ENCODE measurements at places on chromosomes 16 and 17.

GRCh38 chr17:49715216-49715615 is 7.5 kb upstream of the SLC35B1 start:
- no peak for DNase-seq

GRCh38 chr16:74448990-74449389 is 27.7 kb upstream of the CLEC18B start:
- peak; percentile 54 for DNase-seq

DNA sequence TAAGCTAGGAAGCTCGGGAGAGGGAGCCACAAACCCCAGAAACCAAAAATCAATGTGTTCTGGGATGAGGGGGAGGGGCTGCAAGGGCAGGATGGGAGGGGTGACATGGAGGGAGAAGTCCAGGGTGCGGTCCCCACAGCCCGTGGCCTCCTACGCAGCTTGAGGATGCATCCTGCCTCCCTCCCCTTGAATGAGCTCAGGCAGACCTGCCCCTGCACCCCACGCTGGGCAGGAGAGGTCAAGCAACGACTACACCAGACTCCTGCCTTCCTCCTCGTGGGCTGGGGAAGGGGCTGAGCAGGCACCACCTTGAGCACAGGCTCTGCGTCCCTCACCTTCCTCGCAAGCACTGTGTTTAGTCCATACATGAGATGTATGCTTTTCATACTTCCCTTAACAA is 3.9 kb downstream of the ANKRD13B start:
- no peak for DNase-seq

DNA sequence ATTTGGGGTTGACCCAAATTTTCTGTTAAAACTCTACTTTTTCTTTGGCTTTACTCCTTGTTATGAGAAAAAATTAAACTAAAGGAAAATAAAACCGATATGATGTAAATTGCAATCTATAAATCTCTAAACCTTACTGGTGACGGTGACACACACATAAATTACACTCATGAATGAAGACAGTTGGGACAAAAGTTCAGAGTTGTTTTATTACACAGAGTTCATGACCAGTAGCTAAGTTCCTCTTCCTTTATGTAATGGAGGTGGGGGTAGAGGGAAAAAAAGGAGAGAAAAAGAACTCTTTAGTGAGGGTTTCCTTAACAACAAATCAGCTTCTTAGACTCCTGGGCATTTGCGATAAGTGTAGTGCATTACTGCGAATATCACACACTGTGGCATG is 220.7 kb downstream of the KCNJ2 start:
- no peak for DNase-seq

- DNase-seq: peak; percentile 95
These were observed 42.2 kb downstream of the RPTOR start for GRCh38 chr17:80586846-80587228.

DNA sequence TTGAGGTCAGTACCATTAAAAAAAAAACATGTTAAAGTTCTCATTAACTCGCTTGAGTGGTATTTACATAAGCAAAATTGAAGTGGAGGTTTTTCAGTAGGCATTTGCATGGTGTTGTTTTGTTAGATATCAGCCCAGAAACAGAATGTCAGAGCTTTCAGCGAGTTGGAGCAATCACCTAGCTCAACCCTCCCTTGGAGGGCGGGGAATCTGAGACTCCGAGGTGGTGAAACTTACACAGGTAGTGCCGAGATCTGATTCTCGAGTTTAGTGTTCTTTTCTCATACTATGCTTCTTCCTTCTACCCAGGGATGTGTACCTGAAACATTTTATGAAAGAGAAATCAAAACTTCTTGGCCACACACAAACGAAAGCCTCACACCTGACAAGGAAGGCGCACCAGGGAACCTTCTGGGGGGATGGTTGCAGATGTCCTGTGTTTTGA is 6.6 kb downstream of the SEC14L1 start:
- DNase-seq: no peak

DNA sequence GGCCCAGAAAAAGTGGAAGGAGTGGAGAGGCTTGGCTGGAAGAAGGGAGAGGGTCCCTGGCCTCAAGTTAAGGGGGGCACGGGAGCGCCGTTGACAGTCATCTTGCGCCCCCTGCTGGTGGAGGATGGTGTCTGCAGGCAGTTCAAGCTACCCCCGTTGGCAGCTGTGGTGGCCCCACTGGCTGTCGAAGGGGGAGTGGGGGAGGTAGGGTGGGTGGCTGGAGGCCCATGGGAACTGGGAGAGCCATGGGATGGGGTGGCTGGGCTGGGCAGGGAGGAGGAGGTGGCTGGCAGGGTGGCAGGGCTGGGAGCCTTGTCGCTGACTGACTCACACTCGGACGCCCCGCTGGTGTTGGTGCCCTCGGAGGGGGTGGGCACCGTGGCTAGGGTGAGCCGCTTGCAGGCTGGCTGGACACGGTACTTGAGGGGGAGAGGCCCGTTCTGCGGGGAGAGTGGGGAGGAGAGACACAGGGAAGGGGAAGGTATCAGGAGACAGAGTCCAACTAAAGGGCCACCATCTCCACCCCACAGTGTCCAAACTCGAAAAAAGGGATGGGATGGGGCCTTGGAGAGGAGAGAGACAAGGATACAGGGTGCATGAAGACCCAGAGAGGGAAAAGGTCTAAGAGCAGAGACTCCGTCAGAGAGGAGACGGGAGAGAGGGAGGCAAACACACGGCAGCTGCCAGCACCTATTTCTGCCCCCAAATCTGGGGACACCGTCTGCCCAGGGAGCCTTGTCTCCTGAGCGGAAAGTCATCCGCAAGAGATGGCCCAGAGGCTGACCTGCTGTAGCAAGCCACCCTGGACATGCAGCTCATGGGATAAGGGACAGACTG is 5.2 kb downstream of the CISD3 start:
- peak; percentile 53 for DNase-seq

- peak; percentile 64 for DNase-seq
These were observed 20.1 kb downstream of the UBE2O start for GRCh38 chr17:76432712-76433336.

GRCh38 chr17:20084621-20085282 is 75.6 kb downstream of the SPECC1 start:
- DNase-seq: no peak

DNA sequence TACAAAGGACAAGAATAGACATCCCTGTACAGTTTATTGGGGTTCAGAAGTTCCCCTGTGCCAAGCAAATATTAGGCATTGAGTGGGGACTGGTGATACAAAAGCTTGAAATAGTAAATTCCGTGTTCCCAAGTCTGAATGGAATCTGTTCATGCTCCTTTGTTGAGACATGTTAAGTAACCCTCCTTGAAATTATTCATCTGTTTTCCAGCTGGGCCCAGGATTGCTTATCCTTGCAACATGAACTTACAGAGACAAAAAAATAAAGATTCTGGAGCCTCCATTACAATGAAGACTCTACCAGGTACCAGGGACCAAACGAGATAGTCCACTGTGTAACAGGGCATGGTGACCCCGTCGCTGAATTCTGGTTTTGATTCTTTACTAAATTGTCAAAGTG is 6.1 kb upstream of the CCL8 start:
- no peak for DNase-seq

DNA sequence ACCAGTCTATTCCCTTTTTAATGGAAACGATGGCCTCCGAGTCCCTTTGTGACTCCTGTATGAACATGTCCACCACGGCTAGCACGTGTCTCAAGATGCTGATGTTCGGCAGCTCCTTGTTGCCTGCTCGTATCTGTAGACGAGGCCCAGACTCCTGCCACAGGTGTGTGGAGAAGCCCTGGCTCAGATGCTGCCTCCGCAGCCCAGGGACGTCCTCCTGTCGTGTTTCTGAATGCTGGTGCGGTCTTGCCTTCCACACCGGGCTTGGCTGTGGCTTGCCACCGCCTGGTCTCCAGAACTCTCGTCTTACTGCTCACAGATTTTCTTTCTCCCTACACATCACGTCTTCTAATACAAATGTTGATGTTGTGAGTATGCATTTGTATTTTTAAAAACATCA is 17.0 kb downstream of the FOXF1 start:
- DNase-seq: no peak

DNA sequence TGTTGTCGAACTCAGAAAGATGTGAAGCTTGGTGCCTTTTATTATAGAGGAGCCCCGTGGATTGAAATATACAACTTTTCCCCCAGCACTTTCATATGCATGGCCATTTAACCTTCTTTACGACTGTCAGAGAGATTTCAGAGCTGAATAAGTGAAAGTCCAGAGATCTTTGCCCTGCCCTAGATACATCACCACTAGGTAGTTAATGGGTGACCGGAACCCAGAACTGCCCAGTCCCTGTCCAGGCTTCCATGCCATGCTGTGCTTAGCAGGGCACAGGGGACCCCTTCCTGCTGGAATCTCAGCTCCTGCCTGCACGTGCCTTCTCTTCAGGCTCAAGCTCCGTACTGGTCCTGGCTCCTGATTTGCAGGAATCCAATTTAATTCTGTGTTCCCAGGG is 32.2 kb downstream of the SRL start:
- no peak for DNase-seq

DNA sequence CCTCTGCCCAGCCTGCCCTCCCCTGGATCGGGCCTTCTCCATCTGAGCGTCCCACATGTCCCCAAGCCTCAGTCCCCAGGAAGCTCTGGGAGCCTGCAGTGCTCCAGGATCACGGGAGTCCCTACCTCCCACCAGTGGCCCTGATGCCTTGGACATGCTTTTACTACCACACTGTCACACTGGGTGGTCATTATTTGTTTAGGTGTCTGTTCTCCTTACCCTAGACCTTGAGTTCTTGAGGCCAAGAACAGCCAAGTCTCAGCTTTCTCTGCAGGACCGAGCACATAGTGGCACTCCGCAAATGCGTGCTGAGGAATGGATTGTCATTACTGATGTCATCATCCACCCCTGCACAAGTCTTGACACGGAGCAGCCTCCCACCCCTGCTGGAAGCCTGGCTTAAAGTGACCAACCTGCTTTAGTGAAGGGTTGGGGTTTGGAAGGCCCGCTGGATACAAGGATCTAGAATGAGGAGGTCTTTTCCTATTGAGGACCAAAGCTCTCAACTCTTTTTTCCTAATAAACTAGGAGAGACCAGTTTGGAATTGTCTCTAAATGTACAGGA is 132.9 kb upstream of the CRHR1 start:
- DNase-seq: no peak

DNA sequence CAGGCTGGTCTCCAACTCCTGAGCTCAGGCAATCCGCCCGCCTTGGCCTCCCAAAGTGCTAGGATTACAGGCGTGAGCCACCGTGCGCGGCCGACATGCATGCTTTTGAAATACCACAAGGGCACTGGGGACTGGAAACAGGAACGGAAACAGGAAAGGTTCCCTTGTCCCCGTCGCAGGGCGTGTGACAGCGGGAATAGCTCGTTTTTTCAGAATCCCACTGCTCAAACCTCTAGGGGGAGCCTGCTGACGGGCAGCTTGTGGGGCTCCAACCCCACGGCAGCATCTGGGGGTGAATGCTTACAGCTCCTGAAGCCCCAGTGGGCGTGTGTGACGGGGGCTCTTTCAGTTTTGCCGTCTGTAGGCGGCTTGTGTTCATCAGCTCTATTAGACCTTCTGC is 18.8 kb upstream of the ASGR2 start:
- DNase-seq: peak; percentile 32

DNA sequence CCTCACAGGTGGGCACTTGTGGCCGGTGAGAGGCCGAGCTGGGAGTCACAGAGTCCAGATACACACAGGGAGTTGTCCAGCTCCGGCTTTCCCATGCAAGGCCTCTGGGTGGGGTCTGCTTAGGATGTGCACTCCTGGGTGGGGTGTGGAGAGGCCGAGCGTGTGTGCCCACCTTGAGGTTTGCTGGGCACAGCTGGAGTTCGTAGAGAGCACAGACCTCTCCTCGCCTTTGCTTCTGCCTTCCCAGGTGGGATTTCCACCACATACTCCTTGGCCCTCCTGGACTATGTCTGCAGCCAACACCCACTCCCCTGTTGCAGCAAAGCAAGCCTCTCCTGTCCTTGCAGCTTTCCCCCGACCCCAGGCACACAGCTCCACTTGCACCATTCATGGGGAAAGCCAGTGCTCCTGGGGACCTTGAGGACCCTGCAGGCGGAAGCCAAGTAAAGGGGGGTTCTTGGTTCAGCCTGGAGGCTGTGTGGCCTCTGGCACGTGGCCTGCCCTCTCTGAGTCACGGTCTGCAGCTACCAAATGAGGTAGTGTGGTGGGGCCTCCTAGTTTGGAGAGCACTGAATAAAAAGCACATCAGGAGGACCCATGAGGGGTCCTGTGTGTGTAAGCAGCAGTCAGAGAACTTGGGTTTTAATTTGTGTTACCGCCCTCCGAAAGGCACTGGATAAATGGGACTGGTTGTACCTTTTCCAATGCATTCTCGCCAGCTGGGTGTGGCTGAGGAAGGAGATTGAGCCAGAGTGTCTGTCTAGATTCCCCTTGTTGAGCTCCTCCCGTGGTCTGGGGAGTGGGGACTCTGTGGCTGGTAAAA is 31.5 kb downstream of the MPRIP start:
- DNase-seq: no peak

GRCh38 chr17:2710803-2711607 is 559 bp downstream of the CLUH start:
- no peak for DNase-seq

DNA sequence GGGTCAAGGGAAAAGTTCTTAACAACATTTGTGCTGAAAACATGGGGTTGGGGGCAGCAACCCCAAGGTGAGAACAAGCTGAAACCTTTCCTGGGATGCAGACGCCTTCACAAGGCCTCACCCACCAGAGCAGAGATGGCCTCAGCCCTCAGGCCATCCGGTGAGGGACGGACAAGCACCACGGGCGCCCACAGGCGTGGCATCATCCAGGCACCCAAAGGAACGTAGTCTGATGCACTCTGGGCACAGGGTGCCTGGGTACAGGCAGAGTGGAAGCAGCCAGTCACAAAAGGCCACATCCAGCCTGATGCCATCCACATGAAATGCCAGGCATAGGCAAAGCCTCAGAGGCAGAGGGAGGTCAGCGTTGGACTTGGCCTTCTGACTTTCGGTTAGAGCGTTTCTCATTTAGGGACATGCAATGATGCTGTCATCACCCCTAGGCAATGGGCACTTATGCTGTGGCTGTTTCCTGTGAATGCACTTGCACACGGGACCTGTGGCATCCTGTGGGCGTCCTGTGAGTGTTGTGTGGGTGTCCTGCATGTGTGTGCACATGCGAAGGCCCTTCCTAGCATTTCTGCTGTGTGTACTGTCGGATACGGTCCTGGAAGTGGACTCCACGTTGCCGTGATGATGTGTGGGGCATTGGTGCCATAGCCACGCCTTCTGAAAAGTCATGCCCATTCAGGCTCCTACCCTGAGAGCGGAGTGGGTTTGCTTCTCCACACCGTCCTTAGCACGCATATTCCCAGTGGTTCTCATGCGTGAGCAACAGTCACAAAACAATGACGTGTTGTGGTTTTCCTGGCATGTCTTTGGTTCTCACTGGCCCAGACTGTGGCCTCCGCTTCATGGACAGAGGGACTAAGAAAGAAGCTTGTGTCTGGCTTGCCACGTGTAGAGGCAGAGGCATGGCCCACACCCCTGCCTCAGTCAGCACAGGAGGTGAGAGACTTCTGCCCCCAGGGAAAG is 52.7 kb upstream of the ZNF469 start:
- DNase-seq: no peak

- DNase-seq: no peak
These were observed 84.4 kb upstream of the XYLT1 start for GRCh38 chr16:17555176-17555575.

GRCh38 chr16:47713225-47713595 is 252.1 kb downstream of the PHKB start:
- no peak for DNase-seq

All from Kasumi-1 (cell line).